Stimulated activated CD4-positive, alpha-beta T cell treated with anti-CD3 and anti-CD28 coated beads, Interleukin-4, amount 100 ng/mL, for 1 hour (primary cell): ENCODE measurements at places on chromosomes 1 and 21.

- no peak for DNase-seq
Measured at GRCh38 chr1:205514211-205515142, 10.0 kb downstream of the CDK18 start.

- DNase-seq, result no peak
Measured at GRCh38 chr1:7529917-7530316, 241.2 kb upstream of the VAMP3 start.

- no peak for DNase-seq
Measured at GRCh38 chr1:26278303-26278702, 1.6 kb upstream of the SH3BGRL3 start.

- DNase-seq, result no peak
Measured at GRCh38 chr1:118907466-118907865, 80.7 kb downstream of the TBX15 start.

DNA sequence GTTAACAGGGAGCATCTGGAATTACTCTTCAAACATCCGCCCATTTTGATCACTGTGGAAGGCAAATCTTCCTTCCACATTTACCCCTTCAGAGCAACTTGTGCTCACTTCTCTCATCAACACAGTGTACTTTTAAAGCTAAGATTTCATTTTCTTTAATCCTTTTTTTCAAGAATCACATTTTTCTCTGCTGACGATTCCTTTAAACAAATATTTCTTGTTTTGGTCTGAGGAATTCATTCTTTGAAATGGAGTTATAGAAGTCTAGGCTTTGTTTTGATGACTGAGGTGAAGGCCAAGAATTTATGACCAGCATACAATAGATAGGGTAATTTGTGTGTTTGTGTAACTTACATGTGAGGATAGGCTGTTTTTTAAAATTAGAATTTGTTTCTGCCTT, 25.6 kb downstream of the LRRC42 start:
- no peak for DNase-seq

- DNase-seq, result peak; percentile 27
Measured at GRCh38 chr21:17513214-17514123, 626 bp downstream of the CXADR start.

GRCh38 chr1:2267862-2268261, 39.7 kb downstream of the SKI start:
- DNase-seq, result no peak

GRCh38 chr1:25796811-25797458, 3.1 kb upstream of the SELENON start:
- DNase-seq, result peak; percentile 87

GRCh38 chr1:5502311-5503194, 489.7 kb downstream of the NPHP4 start:
- DNase-seq, result no peak

DNA sequence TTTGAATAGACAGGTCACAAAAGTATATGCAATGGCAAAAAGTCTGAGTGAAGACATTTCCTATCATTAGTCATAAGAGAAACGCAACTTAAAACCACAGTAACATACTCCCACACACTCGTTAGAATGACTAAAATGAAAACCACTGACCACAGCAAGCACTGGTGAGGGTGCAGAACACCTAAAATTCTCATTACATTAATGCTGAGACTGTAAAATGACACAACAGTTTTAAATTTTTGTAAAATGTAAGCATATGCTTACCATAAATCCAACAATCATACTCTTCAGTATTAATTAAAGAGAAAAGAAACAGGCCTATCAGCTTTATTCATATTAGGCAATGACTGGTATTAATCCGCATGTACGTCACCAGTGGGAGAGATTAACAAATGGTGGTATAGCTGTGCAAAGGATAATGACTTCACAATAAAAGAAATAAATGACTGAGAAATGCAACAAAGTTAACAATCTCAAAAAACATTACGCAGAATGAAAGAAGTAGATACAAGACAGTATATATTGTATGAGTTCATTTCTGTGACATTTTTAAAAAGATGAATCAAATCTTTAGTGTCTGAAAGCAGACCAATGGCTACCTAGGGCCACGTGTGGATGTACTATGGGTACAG, 253.5 kb downstream of the AKT3 start:
- no peak for DNase-seq

DNA sequence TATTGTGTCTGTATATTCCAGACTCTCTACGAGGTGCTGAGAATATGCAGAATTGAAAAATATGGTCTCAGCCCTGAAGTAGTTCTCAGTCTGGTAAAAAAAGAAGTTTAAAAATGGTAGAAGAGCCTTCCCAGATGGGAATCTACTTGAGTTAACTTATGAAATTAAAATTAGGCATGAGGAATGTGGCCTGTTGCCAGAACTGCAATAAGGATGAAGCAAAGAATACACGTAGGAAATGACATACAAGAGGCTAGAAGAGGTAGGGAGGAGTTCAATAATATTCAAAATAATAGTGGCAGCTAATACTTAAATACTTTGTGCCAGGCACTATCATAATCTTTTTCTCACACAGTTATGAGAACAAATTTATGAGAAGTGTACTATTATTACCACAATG, 6.3 kb downstream of the ASPM start:
- no peak for DNase-seq

GRCh38 chr1:219323426-219323825, 149.7 kb downstream of the LYPLAL1 start:
- DNase-seq, result no peak

- DNase-seq, result no peak
Measured at GRCh38 chr1:19507516-19507915, 22.2 kb upstream of the CAPZB start.

GRCh38 chr1:8284127-8284526, 33.8 kb upstream of the SLC45A1 start:
- DNase-seq, result no peak

- no peak for DNase-seq
Measured at GRCh38 chr1:245978915-245979314, 528.2 kb downstream of the SMYD3 start.

- no peak for DNase-seq
Measured at GRCh38 chr1:110216844-110217444, 6.8 kb downstream of the KCNC4 start.

DNA sequence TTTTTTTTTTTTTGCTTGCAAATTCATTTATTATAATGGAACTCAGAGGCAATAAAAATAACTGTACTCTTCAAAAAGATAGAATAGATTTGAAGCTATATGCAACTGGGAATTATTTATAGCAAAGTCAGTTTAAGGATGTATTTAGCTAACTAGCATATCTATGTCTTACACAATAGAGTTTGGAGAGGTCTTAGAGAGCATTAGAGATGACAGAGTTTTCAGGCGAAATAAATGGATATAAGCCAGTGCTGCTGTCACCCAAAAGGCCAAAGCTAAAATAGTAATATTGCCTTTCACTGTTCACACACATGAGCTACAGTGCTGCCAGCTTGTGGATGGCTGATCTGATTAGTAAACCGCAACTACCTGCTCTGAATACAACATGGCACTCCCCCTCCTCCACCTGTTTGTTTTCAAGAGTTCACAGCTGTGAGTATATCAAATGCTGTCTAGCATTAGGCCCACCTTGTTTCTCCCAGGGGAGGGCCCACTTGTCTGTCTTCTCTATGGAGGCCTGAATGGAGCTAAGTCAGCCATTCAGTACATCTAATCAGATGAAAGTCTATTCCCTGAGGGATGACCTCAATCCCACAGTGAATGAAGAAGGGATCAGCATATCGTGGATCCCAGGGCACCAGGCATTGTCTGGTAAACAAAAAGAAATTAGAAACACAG, 25.2 kb upstream of the SSX2IP start:
- no peak for DNase-seq

DNA sequence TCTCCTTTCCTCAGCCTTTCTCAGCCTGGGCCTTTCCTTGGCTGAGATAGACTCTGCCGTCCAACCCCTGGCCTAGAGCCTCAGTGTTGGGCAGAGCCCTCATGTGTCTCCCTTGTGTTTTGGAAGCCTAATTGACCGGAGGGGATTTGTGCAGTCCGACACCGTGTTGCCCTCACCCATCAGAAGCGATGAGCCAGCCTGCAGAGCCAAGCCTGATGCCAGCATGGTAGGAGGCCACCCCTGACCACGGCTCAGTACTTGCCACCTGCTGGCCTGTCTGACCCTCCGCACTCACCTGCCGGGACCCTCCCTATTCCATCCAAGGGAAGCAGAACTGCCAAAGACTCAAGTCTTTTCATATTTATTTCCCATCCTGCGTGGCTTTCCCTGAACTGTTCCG, 9.3 kb upstream of the SFN start:
- no peak for DNase-seq
